Astrocyte (in vitro differentiated cells and primary cell): ENCODE measurements at places on chromosomes 3 and 15.

- DNase-seq = peak; percentile 70
- no peaks in the 10 kb centered on the region for H3K27me3 ChIP-seq
- H3K4me1 ChIP-seq = peaks cover 4% of the 10 kb centered on the region
- peak within 1 kb of the TSS; percentile 70 for H3K4me3 ChIP-seq
- peak within 1 kb of the TSS; percentile 34 for H3K27ac ChIP-seq
Measured at GRCh38 chr3:93973131-93974126, at the start of gene PROS1. PROS1 (minus strand) TSS chr3:93973896; CDS start chr3:93973749, 147 bp downstream.

DNA sequence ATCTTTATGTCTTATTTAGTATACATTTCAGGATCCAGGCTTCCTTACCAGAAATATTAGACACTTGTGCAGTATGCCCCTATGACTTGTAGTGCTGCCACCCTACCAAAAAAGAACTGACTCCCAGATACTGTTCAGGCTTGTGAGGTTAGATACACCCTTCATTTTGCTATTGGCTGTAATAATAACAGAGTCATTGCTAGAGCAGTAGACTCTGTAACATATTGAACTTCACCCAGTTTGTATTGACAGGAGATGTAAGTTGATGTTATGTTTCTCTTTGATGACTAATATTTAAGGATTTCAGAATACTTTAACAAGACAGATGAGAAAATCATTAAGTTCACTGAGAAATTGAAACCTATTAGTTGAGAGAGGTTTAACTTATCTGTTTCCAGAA is 32.9 kb downstream of the RNF111 start:
- no peak overlapping the region for H3K27ac ChIP-seq
- no peak overlapping the region for H3K4me3 ChIP-seq
- H3K36me3 ChIP-seq = no peaks in the 10 kb centered on the region

DNA sequence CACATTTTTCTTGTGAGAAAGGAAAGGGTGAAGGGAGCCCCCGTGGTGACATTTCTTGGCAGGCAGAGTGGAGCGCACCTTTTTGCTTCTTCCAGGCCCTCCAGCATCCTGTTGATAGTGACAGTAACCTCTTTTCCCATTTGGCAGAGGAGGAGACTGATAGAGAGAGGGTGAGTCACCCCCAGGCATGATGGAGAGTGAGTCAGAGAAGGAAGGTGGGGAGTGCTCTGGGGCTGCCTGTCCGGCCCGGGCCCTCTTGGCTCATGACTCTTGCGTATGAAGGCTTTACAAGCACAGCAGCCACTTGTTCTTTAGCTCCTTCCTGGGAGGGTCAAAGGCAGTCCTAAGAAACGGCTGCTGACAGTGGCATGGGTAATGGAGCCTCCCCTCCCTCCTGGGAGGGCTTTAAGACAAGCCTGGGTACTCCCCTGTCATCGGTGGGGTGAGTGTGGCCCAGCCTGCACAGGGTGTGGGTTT is 16.0 kb downstream of the ANKRD63 start:
- H3K36me3 ChIP-seq = no peaks in the 10 kb centered on the region
- peak; percentile 93 for DNase-seq

GRCh38 chr3:123586968-123587367 is 2.1 kb upstream of the HACD2 start:
- H3K27ac ChIP-seq = peak overlapping the region; percentile 94
- H3K4me1 ChIP-seq = peaks cover 23% of the 10 kb centered on the region
- H3K4me3 ChIP-seq = no peak overlapping the region

GRCh38 chr3:13715961-13716360 is 163.9 kb downstream of the WNT7A start:
- no peak overlapping the region for H3K4me3 ChIP-seq
- H3K27me3 ChIP-seq = no peaks in the 10 kb centered on the region
- H3K36me3 ChIP-seq = no peaks in the 10 kb centered on the region
- H3K4me1 ChIP-seq = no peaks in the 10 kb centered on the region

GRCh38 chr3:25510797-25511196 is 82.7 kb downstream of the RARB start:
- peaks cover 28% of the 10 kb centered on the region for H3K4me1 ChIP-seq
- H3K27me3 ChIP-seq = no peaks in the 10 kb centered on the region
- H3K27ac ChIP-seq = no peak overlapping the region
- H3K36me3 ChIP-seq = no peaks in the 10 kb centered on the region

GRCh38 chr15:66766282-66767230 is 64.5 kb downstream of the SMAD6 start:
- peak; percentile 72 for DNase-seq
- peaks cover 35% of the 10 kb centered on the region for H3K4me1 ChIP-seq
- no peaks in the 10 kb centered on the region for H3K27me3 ChIP-seq

DNA sequence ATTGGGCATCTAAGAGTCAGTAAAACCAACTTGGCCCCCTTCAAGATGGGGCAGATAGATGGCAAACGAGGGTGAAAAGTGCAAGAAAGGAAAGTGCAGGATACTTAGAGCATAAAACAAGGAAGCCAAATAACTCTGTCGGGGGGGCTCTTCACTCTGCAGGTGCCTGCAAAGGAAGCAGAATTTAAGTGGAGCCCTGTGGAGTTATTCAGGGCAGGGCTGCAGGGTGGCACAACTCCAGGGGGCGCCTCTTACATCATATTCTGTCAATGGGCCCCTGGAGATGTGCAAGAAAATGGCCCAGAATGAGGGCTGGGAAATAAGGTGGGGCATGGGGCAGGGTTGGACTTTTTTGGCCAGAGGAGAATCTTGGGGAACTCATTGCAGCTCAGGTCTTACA is 69.7 kb downstream of the CD47 start:
- no peaks in the 10 kb centered on the region for H3K36me3 ChIP-seq
- no peaks in the 10 kb centered on the region for H3K4me1 ChIP-seq
- no peak for DNase-seq
- H3K27me3 ChIP-seq = no peaks in the 10 kb centered on the region
- no peak overlapping the region for H3K4me3 ChIP-seq
- no peak overlapping the region for H3K27ac ChIP-seq

GRCh38 chr3:114363554-114364202 is 69.8 kb downstream of the TIGIT start:
- no peaks in the 10 kb centered on the region for H3K36me3 ChIP-seq
- H3K27ac ChIP-seq = peak overlapping the region; percentile 34
- peaks cover 9% of the 10 kb centered on the region for H3K4me1 ChIP-seq
- H3K27me3 ChIP-seq = no peaks in the 10 kb centered on the region
- H3K4me3 ChIP-seq = no peak overlapping the region
- peak; percentile 84 for DNase-seq

- DNase-seq = peak; percentile 37
- H3K4me3 ChIP-seq = no peak overlapping the region
- H3K36me3 ChIP-seq = no peaks in the 10 kb centered on the region
- H3K4me1 ChIP-seq = no peaks in the 10 kb centered on the region
- no peaks in the 10 kb centered on the region for H3K27me3 ChIP-seq
Measured at GRCh38 chr3:87082796-87083440, 92.0 kb upstream of the VGLL3 start.

DNA sequence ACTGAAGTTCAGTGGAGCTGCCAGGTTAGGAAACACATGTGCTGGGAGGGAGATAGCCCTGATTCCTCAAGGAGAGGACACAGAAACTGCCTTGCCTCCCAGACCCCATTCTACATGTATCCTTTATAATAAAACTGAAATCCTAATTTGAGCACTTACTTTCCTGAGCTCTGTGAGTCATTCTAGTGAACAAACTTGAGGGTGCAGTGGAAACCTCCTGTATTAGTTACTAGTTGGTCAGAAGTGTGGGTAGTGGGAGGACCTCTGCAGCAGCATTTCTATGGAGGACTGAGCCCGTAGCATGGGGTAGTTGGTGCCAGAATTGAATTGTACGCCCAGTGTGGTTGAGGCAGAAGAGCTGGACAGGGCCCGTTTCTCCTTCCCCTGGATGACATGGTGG is 23.9 kb downstream of the ATP1B3 start:
- no peak overlapping the region for H3K27ac ChIP-seq
- H3K4me3 ChIP-seq = no peak overlapping the region
- H3K36me3 ChIP-seq = peaks cover 8% of the 10 kb centered on the region
- H3K27me3 ChIP-seq = no peaks in the 10 kb centered on the region

- H3K4me3 ChIP-seq = no peak overlapping the region
- H3K36me3 ChIP-seq = no peaks in the 10 kb centered on the region
- H3K4me1 ChIP-seq = no peaks in the 10 kb centered on the region
- H3K27ac ChIP-seq = no peak overlapping the region
- H3K27me3 ChIP-seq = no peaks in the 10 kb centered on the region
Measured at GRCh38 chr3:35070088-35070487, 569.2 kb upstream of the ARPP21 start.

GRCh38 chr3:65939801-65940246 is 98.9 kb downstream of the MAGI1 start:
- H3K27me3 ChIP-seq = no peaks in the 10 kb centered on the region
- no peak for DNase-seq
- H3K27ac ChIP-seq = no peak overlapping the region
- no peak overlapping the region for H3K4me3 ChIP-seq

DNA sequence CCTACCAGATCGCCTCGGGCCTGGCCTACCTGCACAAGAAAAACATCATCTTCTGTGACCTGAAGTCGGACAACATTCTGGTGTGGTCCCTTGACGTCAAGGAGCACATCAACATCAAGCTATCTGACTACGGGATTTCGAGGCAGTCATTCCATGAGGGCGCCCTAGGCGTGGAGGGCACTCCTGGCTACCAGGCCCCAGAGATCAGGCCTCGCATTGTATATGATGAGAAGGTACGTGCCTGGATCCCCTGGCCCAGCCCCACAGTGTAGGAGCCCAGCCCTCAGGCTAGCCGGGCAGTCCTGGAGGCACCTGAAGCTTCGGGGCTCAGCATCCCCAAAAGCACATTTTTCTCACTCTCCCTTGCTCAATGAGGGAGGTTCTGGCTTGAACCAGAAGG is 135.8 kb downstream of the LRRK1 start:
- H3K36me3 ChIP-seq = peaks cover 2% of the 10 kb centered on the region
- H3K4me3 ChIP-seq = no peak overlapping the region
- H3K27ac ChIP-seq = no peak overlapping the region
- no peak for DNase-seq
- H3K4me1 ChIP-seq = no peaks in the 10 kb centered on the region
